ENCODE measurements at places on chromosomes 3 and 15.

DNA sequence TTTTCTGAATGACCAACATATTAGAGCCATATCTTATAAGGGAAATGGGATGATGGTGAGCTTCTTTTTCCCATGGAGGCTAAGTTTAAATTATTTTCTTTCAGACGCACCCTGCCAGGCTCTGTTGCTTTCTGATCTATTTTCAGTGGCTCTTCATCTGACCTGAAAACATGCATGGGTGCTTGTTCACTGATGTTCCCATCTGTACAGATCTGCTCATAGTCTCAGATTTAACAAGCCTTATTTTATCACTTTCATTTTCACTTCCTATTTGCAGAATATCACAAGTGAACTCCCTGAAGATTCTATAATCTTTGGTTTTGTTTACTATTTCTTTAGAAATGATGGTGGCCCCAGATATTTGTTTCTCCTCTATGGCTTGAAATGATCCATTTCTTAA is 31.1 kb upstream of the SUCLG2 start:
- no peak for DNase-seq

GRCh38 chr3:43998836-43999727 is 242.6 kb upstream of the TOPAZ1 start:
- no peak for DNase-seq

- DNase-seq: no peak
Observed at GRCh38 chr3:82196645-82197044, 435.2 kb upstream of the GBE1 start.

DNA sequence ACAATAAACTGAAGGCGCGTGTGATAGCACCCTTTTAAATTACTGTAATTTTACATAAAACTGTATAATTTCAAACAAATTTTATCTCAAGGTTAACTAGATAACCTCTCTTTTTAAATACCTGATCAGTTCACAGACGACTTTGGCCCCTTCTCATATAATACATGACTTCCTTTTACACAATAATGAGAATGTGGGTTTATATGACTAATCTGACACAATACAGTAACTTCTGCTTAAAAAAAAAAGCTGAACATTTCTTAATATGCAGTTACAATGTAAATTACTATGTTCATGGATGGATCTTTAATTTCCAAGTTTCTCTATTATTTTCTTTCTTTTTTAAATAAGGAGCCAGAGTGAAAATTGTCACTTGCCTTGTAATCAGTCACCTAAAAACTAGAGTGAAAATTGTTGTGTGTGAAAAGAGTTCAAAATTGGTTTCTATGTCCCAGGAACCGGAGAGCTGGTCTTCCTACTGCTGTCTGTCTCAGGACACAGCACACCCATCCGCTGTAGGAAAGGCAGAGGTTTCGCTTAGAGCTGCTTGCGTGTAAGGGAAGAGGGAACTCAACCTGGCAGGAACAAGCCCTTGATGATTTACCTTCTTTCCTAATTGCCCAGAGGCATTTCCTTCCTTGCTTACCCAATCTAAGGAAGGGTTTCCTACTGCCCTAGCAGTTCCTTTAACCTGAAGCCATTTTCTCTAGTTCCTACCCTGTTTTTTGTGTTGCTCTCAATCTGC is 33.3 kb downstream of the PLD1 start:
- no peak for DNase-seq

- no peak for DNase-seq
Observed at GRCh38 chr3:180246688-180247195, 210.0 kb upstream of the PEX5L start.

DNA sequence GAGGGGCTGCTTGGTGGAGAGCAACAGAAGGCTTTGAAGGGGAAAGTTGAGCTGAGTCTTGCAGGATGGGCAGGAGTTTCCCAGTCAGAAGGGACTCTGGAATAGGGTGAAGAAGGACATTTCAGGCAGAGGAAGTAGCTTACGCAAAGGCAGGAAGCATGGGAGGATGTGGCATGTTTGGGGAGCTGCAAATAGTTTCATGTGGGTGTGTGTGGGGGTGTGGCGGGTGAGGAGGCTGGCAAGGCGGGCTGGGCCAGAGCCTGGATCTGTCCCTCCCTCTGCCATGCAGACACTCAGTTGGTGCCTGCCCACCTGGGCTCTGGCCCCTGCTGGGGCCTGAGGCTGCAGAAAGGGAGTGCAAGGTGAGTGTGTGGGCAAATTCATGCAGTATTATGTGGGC is 10.4 kb downstream of the TEX264 start:
- no peak for DNase-seq

- DNase-seq: no peak
Observed at GRCh38 chr3:133361435-133361834, 38.4 kb upstream of the BFSP2 start.

DNA sequence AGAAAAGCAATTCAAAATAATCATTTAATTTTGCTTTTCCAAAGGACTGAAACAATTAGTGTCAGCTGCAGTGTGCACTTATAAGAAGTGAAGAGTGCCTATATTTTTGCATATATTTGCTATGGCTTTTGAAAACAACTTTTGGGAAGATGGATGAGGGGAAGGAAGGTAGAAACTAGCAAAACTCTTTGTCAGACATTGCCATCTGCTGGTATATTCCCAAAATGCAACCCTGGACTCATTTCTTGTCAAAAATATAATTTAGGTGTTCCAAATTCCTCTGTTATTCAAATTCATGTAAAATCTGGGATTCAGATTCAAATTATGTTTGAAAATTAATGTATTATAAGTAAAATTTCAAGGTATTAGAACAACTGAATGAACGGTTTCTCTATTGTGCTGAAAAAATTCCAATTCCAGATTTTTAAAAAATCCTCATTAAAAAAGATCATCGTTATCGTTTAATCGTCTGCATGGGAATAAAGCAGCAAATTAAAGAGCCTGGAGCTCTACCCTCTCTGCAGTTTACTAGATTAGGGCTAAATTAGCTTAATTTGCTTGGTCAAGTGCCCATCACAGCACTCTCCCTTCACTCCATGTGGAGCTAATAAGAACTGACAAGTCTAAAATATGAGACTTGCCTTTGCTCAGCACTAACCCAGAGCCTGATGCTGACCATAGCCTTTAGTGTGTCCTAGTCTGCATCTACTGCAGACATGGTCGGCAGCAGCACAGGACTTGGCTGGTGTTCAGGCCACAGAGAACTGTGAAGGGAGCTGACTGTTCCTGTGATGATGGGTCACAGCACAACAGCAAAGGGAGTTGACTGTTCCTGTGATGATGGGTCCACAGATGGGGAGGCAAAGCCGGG is 67.9 kb upstream of the MITF start:
- DNase-seq: no peak

DNA sequence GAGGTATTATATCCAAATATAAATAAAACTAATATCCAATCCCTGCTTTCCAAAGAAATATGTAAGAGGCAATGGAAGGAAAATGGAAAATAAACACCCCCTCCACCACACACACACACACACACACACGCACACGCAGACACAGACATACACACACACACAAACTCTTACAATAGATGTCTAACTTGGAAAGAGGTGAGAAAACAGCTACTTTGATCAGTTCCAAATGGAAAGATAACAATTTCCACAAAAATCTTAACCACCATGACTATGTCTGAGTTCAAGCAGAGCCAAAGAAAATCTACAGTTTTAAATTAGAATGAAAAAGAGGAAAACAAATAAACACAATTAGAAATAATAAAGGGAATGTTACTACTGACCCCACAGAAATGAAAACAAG is 285.3 kb upstream of the TGFBR2 start:
- no peak for DNase-seq

- DNase-seq: no peak
Observed at GRCh38 chr3:152828075-152828840, 6.7 kb upstream of the P2RY1 start.

DNA sequence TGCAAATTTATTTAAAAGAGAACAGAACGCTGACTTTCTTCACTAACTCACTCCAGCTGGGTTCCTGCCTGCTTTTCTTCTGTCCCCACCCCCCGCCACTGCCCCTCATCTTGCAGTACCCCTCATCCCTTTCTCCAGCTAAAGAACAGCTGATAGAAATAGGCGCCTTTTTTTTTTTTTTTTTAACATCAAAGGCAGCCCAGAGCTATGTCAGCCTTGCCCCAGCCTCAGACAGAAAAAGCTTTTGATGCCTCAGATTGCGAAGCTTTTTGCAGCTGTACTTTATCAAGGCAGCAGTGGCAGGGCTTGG is 1.8 kb downstream of the CADPS start:
- DNase-seq: no peak

DNA sequence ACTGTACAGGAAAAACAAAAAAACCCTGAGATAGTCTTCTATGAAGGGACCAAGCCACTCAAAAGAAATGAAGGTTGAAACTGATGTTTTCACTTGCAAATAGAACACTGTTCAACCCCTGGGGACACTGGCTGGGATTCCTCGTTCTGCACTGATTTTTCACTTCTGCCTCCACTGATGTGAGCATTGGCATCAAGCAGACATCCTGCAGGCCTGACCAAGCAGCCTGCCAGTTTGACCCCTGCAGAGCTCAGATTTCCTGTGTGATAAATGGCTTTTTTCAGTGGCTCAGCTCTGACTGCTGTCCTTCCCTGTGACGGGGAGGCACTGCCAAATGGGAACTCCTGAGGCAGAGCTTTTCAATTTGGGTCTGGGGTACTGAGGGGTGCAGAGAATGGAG is 50.0 kb downstream of the RASGRP1 start:
- DNase-seq: no peak

DNA sequence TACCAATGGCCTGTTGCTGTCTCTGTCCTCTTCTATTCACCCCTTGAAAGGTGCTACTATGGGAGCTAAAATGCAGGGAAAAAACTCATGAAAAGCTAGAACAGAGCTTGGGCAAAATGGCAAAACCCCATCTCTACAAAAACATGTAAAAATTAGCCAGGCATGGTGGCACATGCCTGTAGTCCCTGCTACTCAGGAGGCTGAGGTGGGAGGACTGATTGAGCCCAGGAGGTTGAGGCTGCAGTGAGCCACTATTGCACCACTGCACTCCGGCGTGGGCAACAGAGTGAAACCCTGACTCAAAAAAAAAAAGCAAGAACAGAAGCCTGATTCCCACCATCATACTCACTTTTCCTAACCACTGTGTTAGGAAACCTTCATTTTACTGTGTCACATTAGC is 1.9 kb downstream of the MAP4 start:
- no peak for DNase-seq

DNA sequence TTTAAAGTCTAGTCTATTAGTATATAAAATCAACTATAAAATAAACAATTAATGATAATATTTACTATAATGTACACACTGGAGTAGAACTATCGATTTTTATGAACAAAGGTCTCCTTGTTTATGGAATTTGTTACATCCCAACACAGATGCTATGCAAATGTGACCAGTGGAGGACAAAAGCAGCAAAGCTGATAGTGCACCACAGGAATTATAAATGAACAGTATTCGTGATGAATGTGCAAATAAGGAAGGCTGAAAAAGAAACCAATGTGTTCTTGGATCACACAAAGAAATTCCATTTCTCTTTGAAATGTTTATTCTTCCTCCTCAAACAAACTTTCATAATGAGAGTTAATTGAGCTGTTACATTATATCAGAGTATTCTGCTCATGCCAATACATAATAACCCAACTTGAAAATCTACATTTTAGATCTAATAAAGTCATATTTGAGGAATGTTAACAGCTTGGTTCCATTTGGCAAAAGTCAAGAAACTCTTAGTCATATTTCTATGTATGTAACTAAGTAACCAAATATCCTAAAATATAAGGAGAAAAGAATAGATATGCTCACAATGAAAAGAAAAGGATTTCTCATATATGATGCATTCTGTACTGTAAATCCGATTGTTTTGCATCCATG is 79.3 kb downstream of the NEK10 start:
- DNase-seq: no peak

DNA sequence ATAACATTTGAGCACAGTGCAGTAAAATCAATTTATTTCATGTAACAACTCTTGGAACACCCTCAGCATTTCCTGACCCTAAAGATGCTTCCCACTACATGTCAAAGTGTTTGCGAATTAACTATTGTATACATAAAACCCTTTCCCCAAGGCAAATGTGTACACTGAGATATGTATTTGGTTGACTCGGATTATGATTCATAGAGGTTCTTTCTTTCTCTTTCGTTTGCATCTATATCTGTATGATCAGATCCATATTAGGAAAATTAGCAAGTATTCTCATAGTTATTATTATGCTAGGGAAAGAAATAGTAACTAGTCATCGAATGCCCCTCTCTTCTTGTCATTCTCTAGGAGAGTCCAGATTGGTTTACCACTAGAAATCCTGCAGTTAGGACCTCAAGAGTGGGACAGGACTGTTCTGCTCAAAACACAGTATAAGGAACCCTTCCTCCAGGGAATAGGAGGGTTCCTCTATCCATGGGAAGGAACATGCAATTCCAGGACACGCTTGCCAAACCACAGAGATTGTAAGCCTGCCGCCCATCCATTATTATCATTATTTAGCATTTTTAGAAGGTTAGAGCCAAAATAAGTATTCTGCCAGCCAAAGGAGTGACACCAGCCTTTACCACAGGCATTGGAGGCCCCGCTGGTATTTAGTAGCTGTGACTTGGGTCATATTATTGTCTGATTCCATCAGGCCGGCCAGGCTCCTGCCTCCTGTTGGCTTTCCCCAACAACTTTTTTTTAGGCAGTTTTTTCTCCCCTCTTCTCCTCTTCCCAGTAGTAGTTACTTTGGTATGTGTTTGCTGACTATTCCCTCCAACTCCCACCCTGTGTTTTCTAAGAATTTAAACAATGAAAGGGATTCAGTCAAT is 100.7 kb downstream of the GALK2 start:
- no peak for DNase-seq

DNA sequence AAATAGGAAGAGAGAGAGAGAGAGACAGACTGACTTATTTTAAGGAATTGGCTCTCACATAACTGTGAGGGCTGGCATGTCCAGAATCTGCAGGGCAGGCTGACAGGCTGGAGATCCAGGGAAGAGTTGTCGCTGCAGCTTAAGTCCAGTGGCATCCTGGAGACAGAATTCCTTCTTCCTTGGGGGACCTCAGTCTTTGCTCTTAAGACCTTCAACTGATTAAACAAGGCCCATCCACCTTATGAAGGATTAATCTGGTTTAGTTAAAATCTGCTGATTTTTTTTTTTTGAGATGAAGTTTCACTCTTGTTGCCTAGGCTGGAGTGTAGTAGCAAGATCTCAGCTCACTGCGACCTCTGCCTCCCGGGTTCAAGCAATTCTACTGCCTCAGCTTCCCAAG is 128.0 kb upstream of the ALDH1A3 start:
- DNase-seq: no peak

- no peak for DNase-seq
Observed at GRCh38 chr15:31483053-31483985, 156.7 kb downstream of the KLF13 start.

DNA sequence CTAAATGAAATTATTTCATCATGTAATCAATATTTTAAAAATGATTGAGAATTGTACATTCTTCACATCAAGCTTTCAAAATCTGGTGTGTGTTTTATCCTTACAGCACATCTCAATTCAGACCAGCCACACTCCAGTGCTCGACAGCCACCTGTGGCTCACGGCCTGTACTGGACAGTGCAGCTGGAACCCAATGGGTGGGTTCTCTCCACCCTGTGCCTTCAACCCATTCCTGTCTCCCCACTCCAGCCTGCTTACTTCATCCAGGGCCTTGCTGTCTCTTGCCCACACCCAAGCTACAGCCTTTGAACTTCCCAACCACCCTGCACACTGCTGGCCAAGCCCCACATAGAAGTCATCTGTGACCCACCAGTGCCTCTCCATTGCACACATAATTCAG is 17.6 kb downstream of the CYP19A1 start:
- DNase-seq: no peak
